Nucleus accumbens (tissue), 56 donors: ENCODE measurements at places on chromosomes 11 and 22.

DNA sequence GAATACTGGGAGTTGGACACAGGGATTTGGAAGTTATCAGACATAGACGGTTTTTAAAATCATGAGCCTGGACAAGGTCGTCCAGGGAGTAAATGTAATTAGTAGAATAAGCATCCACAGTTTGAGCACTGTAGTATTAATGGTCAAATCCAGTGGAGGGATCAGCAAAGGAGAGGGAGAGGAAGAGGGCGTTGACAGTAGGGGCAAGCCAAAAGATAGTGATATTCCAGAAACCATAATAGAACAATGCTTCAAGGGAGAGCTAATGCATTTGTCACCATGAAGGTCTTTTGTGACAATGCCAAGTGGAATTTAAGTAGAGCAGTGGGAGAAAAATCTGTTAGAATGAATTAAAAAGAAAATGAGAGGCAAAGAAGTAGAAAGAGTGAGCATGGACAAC lies 68.9 kb upstream of the SLC5A12 start:
- DNase-seq = no peak

DNA sequence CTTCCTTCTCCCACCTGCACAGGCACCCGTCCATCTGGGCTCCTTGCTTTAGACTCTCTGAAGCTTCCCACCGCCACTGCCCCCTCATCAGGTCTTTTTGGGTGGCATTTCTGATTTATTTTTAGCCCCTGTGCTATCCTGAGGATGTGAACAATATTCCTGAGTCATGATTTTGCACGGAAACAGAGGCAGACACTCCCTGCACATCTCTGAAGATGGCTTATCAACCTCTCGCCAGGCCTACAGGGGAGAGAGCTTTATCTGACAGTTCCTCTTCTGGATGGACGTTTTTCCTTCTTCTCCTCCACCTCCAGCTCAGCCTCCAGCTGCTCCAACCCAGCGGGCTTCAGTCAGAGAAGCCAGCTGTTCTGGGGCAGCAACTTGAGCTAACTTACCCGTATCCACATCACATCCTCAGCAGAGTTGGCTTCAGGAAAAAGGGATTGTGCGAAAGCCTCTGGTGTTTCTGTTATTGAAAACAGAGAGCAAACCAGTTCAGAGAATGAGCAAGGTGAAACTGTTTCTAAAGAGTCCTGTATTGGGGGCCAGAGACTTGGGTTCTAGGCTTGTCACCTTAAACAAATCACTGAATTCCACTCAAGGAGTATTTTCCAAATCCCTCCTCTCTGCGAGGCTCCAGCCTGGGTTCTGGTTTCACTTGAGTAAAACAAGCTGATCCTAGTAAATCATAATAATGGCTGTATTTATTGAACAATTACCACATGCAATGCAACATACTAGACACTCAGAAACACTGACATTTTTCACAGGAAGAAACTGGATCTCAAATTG lies 33.1 kb upstream of the ETS1 start:
- DNase-seq = no peak

DNA sequence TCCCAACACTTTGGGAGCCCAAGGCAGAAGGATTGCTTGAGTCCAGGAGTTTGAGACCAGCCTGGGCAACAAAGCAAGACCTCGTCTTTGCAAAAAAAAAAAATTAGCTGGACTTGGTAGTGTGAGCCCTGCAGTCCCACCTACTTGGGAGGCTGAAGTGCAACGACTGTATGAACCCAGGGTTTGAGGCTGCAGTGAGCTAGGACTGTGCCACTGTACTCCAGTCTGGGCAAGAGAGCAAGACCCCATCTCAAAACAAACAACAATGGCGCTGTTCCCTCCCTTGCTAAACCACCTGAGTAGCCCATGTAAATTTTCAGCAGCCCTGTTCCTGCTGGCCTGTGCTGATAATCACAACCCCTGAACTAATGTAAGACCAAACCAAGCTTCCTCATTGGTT lies 3.1 kb downstream of the LAMTOR1 start:
- DNase-seq = no peak

GRCh38 chr11:122190768-122191167 lies 74.8 kb upstream of the BLID start:
- no peak for DNase-seq

DNA sequence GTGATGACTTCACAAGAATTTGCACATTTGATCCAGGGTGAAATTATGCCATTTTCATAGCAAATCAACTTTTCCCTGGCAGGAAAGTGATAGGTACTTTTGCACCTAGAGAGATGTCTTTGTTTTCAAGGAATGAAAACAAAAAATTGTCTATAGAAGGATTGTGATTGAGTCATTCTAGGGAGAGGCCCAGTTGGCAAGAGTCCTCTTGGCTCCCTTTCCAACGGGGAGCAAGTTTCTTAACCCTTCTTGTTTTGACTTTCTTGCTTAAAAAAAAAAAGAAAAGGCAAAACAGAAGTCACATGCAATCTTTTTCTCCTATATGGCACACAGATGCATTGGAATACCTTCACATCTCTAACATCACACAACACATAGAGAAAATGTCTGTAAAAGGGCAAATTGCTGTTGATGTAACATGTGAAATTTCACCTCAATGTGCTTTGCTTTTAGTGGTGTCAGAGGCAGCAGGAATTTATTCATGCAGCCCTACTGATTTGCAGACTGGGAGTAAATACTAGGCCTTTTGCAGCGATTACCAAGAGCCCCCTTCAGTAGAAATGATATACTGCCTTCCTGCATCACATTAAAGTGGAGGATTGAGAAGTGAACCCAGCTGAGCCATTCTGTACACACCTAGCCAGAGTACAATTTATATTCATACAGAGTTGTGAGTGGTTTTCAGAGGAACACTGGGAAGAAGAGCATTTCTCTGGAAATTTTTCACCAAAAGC lies 290.7 kb upstream of the MPPED2 start:
- no peak for DNase-seq

GRCh38 chr22:36741204-36741793 lies 34.6 kb downstream of the IFT27 start:
- DNase-seq = no peak

DNA sequence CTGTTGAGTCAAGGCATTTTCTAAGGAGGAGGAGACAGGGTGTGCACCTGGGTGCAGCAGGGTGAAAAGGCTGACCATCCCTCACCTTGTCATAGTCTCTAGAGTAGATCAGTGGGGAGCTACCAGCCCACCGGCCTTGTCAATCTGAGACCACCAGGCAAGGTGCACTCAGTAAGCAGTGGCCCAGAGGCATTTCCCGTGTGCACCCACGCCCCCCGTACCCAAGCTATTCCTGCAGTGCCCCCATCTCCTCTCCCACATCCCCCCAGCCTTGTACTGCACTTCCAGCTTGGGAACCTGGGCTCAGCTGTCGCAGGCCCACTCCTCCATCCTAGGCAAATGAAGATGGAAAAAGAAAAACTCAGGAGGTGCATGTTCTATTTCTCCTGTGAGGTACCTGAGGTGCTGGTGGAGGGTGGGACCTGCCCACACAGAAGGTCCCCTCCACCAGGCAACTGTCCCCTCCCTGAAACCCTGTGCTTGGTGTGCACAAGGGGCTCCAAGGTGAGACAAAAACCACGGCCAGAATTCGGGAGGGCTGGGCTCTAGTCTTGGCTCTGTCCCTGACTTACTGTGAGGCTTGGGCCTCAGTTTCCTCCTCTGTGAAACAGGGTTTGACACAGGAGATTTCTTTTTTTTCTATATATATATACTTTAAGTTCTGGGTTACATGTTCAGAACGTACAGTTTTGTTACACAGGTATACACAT lies 8.4 kb downstream of the P2RY2 start:
- no peak for DNase-seq

- no peak for DNase-seq
Measured at GRCh38 chr22:28817919-28818859, 17.8 kb upstream of the XBP1 start.

- DNase-seq = peak; percentile 31
Measured at GRCh38 chr22:25942856-25943411, 200.9 kb downstream of the MYO18B start.

- no peak for DNase-seq
Measured at GRCh38 chr11:132278801-132279574, 908.6 kb downstream of the NTM start.

GRCh38 chr22:39728236-39728860 lies 157.8 kb downstream of the CACNA1I start:
- no peak for DNase-seq

DNA sequence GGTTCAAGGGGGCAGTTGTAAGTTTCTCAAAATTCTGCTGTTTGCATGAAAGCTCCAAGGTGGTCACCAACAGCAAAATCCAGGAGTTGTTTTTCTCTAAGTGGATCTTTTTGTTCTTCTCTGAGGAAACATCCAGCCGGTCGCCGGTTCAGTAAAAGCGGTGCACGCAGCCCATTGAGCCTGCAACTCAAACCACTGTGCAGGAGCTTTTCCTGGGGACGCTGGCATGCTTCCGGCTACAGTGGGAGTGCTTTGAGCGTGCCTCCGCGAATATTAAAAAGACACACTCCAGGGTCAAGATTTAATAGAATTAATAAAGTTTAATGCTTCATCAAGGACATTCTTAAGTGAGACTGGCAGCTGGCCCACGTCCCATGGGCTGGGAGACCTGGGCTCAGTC lies 25.4 kb downstream of the IGF2 start:
- DNase-seq = no peak

GRCh38 chr11:1087279-1087960 lies 12.7 kb downstream of the MUC2 start:
- no peak for DNase-seq

- no peak for DNase-seq
Measured at GRCh38 chr22:30178181-30179126, 68.1 kb downstream of the LIF start.

- no peak for DNase-seq
Measured at GRCh38 chr11:92870196-92870832, 99.1 kb upstream of the MTNR1B start.

GRCh38 chr11:119685111-119685746 lies 43.8 kb downstream of the NECTIN1 start:
- DNase-seq = no peak

- no peak for DNase-seq
Measured at GRCh38 chr11:94032725-94033124, 11.6 kb downstream of the HEPHL1 start.

DNA sequence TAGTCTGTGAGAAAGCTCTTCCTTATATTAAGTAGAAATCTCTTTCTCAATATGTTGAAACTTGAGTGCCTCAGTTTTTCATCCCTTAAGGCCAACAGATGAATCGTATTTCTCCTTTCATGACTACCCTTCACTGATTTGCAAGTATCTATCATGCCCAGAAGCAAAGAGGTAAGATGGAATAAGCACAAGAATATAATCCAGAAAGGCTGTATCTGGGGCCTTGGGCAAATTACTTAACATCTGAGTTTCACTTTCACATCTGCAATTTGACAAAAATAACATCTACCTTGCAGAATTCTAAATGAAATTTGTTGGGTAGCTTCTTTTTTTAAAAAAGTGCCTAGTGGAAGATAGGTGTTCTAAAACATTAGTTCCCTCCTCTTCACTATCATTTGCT lies 552.4 kb upstream of the ANO5 start:
- DNase-seq = no peak

- DNase-seq = no peak
Measured at GRCh38 chr11:41989823-41990380, 530.5 kb upstream of the LRRC4C start.

GRCh38 chr11:26333906-26334305 lies 2.0 kb downstream of the ANO3 start:
- DNase-seq = no peak
